Activated naive CD8-positive, alpha-beta T cell treated with anti-CD3 and anti-CD28 coated beads for 36 hours (primary cell): ENCODE measurements at places on chromosomes 5 and 9. TPM values are rescaled to one million over a fixed set of nuclear protein-coding genes. Genes with fewer than 3 reads are reported as not detected.

GRCh38 chr5:157502143-157502647 lies 42.2 kb downstream of the NIPAL4 start:
- peaks cover 4% of the 10 kb centered on the region for H3K27me3 ChIP-seq
- no peaks in the 10 kb centered on the region for H3K4me1 ChIP-seq
- no peaks in the 10 kb centered on the region for H3K36me3 ChIP-seq
- H3K4me3 ChIP-seq = no peak overlapping the region

- peaks cover 3% of the 10 kb centered on the region for H3K4me1 ChIP-seq
- no peak overlapping the region for H3K4me3 ChIP-seq
- H3K27ac ChIP-seq = no peak overlapping the region
- H3K36me3 ChIP-seq = no peaks in the 10 kb centered on the region
Measured at GRCh38 chr9:98410185-98410697, 154.8 kb upstream of the TBC1D2 start.

DNA sequence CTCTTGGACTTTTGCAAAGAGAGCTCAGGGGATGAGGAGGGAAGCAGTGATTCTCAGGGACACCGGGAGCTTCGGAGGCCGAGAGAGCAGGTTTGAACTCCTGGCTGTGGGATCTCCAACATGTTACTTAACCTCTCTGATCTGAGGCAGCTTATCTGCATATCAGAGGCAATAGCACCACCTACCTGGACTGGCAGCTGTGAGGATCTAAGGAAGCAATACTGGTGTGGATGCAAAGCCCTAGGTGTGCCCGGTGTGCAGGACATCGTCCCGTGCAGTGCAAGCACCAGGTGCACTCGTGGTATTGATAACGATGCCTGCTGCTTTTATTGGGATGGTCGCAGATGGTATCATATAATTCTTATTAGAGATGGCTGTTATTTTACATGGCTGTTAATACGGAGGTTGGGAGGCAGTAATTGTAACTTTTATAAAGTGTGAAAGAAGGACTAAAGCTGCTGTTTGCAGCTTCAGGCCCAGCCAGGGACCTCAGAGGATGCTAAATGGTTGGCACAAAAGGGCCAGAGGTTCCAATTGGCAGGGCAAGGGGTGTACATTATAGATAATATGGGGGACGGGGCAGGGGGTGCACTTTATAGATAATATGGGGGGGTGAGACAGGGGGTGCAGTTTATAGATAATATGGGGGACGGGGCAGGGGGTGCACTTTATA lies 14.9 kb downstream of the COL5A1 start:
- H3K4me3 ChIP-seq = no peak overlapping the region
- H3K27me3 ChIP-seq = no peaks in the 10 kb centered on the region
- no peak for DNase-seq
- no peaks in the 10 kb centered on the region for H3K36me3 ChIP-seq

- peak overlapping the region; percentile 50 for H3K4me3 ChIP-seq
- H3K36me3 ChIP-seq = peaks cover 26% of the 10 kb centered on the region
- peak overlapping the region; percentile 86 for H3K27ac ChIP-seq
- no peaks in the 10 kb centered on the region for H3K27me3 ChIP-seq
Measured at GRCh38 chr9:127767410-127767809, 11.1 kb downstream of the SH2D3C start.

GRCh38 chr9:124349675-124350493 lies 65.4 kb downstream of the PSMB7 start:
- H3K27ac ChIP-seq = no peak overlapping the region
- no peak for DNase-seq
- no peak overlapping the region for H3K4me3 ChIP-seq

- no peak overlapping the region for H3K4me3 ChIP-seq
- H3K27ac ChIP-seq = no peak overlapping the region
- no peaks in the 10 kb centered on the region for H3K36me3 ChIP-seq
- no peak for DNase-seq
- no peaks in the 10 kb centered on the region for H3K4me1 ChIP-seq
Measured at GRCh38 chr5:107782561-107783169, 111.9 kb upstream of the EFNA5 start.

GRCh38 chr9:12737871-12738270 lies 36.9 kb upstream of the LURAP1L start:
- no peaks in the 10 kb centered on the region for H3K36me3 ChIP-seq
- no peaks in the 10 kb centered on the region for H3K27me3 ChIP-seq
- no peak overlapping the region for H3K4me3 ChIP-seq
- DNase-seq = no peak
- H3K27ac ChIP-seq = no peak overlapping the region
- no peaks in the 10 kb centered on the region for H3K4me1 ChIP-seq

DNA sequence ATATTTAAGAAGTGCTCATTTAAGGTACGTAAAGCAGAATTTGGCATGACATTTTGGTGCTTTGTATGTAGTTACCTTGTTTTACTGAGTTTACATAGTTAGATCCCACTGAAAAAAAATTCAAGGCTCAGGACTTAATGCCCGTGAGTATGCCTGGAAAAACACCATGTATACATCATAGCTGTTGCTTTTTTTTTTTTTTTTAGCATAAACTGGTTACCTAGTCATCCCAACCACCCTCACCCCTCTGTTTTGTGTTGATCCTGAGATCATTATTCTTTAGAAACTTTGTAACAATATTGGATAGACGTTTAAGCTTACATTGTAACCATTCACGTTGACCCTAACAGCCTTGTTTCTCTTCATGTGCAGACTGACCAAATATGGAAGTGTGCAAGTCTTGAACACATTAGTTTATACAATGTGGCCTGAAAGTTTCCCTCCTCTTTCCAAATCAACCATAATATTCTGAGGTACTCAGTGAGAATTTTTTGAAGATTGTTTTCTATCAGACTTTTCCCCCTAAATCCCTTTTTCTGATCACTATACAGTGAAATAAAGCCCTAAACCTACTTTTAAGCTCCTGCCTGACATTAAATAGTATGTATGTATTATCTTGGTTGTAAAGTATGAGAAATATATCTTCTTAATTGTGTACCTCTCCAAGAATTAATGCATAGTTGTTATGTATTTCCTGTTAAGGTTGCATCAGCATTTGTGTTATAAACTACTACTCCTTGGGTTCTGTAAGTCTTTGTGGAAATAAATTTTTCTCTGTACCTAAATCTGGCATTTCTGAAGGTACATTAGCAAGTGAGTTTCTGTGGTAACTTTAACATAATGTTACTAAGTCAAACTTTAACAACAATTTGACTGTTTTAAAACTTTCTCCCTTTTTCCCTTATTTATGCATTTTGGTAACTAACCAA lies 4.4 kb downstream of the RABGAP1 start:
- H3K27ac ChIP-seq = peak overlapping the region; percentile 40
- H3K4me3 ChIP-seq = no peak overlapping the region
- H3K36me3 ChIP-seq = peaks cover 13% of the 10 kb centered on the region
- H3K27me3 ChIP-seq = no peaks in the 10 kb centered on the region

DNA sequence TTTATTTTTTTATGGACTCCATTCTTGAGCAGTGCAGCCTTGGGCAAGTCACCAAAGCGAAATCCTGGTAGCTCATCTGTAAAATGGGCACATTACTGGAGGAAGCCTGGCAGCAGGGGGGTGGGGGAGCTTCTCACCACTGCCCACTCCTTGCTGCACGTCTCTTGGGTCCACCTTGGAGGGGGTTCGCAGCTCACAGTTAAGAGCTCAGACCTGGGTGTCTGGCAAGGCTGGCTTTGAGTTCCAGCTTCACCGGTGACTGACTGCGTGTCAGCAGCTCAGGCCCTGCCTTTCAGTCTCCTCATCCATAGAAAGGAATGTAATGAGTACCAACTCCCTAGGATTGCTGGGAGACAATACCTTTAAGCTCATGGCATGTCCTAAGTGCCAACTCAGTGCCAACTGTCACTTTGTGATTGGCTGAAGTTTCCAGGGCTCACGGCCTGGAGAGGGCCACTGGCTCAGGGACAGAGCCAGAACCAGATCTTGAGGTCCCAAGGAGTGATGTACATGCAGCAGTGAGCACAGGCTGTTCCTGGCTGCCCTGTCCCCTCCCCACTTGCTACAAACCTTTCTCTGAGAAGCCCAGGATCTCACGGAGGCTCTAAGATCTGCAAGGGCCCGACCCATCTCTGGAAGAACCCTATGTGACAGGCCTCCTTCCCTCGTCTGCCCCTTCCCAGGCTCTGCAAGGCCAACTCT lies 72.9 kb downstream of the C9orf50 start:
- peaks cover 4% of the 10 kb centered on the region for H3K4me1 ChIP-seq
- peaks cover 31% of the 10 kb centered on the region for H3K27me3 ChIP-seq
- no peak for DNase-seq
- no peaks in the 10 kb centered on the region for H3K36me3 ChIP-seq
- H3K4me3 ChIP-seq = no peak overlapping the region

- H3K27ac ChIP-seq = no peak overlapping the region
- no peaks in the 10 kb centered on the region for H3K27me3 ChIP-seq
- H3K4me1 ChIP-seq = no peaks in the 10 kb centered on the region
- no peak for DNase-seq
Measured at GRCh38 chr5:2430606-2431005, 320.9 kb downstream of the IRX2 start.

- no peak overlapping the region for H3K4me3 ChIP-seq
- no peaks in the 10 kb centered on the region for H3K27me3 ChIP-seq
- no peaks in the 10 kb centered on the region for H3K4me1 ChIP-seq
- DNase-seq = no peak
- H3K27ac ChIP-seq = no peak overlapping the region
Measured at GRCh38 chr9:30758726-30759446, 1625.6 kb upstream of the ACO1 start.

Gene F2R
- 2.8 TPM for total RNA-seq

Gene PCDHA9
- not detected for total RNA-seq

Gene PLAC8L1
- 0.36 TPM for total RNA-seq
